ENCODE measurements at places on chromosomes 13 and 19. TPM values are rescaled to one million over a fixed set of nuclear protein-coding genes. Genes with fewer than 3 reads are reported as not detected.

Gene KIR3DL2
- 1.8 TPM for total RNA-seq

- peaks cover 49% of the 10 kb centered on the region for H3K4me1 ChIP-seq
- peak within 1 kb of the TSS; percentile 83 for H3K4me3 ChIP-seq
- peaks cover 5% of the 10 kb centered on the region for H3K36me3 ChIP-seq
- peak within 1 kb of the TSS; percentile 99 for H3K27ac ChIP-seq
- no peaks in the 10 kb centered on the region for H3K27me3 ChIP-seq
Observed at GRCh38 chr19:507286-508203, at the start of gene TPGS1. TPGS1 (plus strand) TSS chr19:507497; CDS start chr19:507507, 10 bp downstream.

GRCh38 chr13:73335944-73336343 lies 277.1 kb downstream of the KLF5 start:
- peaks cover 6% of the 10 kb centered on the region for H3K4me1 ChIP-seq
- no peak overlapping the region for H3K27ac ChIP-seq
- H3K4me3 ChIP-seq, result no peak overlapping the region
- H3K36me3 ChIP-seq, result no peaks in the 10 kb centered on the region
- no peaks in the 10 kb centered on the region for H3K27me3 ChIP-seq
- no peak for DNase-seq

DNA sequence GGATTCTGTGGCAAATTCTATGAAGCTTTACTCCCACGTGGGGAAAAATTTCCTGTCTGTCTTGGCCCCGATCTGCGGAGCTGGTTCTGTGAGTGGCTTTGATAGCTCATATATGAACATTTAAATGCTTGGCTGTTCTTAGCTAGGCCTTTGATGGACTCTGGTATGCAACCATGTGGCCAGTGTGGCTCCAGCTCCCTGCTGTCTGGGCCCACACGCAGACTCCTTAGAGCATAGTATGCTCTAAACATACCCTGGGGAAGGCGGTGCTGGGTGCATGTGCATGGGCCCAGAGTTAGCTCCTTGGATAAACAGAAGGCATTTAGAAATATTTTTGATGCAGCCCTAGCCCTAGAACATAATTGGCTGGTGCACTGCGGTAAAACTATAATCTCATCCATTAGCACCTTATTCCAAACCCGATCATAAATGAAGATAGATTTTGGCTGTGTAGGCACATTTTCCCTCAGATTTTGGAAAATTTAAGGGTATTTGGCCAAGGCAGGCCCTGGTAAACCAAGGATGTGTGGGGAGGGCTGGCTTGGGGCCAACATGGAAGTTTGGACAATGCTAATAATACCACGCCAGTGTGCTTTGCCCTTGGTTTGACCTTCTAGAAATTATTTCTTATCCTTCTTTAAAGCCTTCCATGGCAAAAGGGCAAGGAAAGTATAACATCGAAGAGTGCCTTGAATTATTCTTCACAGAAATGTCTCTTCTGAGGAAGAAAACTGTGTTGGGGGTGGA lies 153.5 kb downstream of the LMO7 start:
- no peak for DNase-seq
- H3K27me3 ChIP-seq, result no peaks in the 10 kb centered on the region
- no peak overlapping the region for H3K4me3 ChIP-seq
- no peaks in the 10 kb centered on the region for H3K36me3 ChIP-seq
- H3K27ac ChIP-seq, result no peak overlapping the region

Gene FFAR2
- total RNA-seq, result not detected

GRCh38 chr13:21998279-21998990 lies 327.6 kb downstream of the FGF9 start:
- H3K4me1 ChIP-seq, result no peaks in the 10 kb centered on the region
- no peaks in the 10 kb centered on the region for H3K27me3 ChIP-seq
- H3K4me3 ChIP-seq, result no peak overlapping the region
- H3K36me3 ChIP-seq, result no peaks in the 10 kb centered on the region
- H3K27ac ChIP-seq, result no peak overlapping the region

DNA sequence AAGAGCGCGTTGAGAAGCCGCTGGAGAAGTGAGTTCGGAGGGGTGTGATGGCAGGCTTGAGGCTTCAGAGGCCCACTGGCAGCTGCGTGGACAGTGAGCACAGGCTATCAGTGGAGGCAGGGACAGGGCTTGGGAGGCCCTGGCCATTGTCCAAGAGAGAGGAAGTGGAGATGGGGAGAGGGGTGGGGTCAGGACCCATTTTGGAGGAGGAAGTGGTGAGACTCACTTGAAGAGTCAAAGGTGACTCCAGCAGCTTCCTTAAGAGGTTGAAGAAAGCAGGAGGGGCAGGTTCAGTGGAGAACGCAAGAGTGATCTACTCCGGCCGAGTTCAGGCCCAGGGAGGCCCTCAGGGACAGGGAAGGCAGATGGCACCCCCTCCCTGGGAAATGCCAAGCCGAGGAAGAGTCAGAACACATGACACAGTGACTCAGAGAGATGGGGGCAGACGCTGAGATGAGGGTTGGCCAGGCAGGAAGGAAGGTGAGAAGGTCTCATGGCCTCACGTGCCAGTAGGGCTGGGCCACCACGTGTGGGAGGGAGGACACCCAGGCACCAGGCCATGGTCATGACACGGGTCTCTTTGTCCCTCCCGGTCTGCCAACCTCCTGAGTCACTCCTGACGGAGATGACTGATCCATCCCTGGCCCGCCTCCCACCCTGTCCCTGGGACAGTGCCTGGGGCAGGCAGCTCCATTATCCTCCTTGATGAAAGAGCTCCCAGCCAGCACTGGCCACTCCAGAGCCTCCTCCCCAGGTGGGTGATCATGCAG lies 10.1 kb upstream of the CD22 start:
- H3K36me3 ChIP-seq, result no peaks in the 10 kb centered on the region
- DNase-seq, result no peak
- H3K27me3 ChIP-seq, result peaks cover 9% of the 10 kb centered on the region
- peaks cover 7% of the 10 kb centered on the region for H3K4me1 ChIP-seq
- no peak overlapping the region for H3K27ac ChIP-seq
- H3K4me3 ChIP-seq, result no peak overlapping the region

DNA sequence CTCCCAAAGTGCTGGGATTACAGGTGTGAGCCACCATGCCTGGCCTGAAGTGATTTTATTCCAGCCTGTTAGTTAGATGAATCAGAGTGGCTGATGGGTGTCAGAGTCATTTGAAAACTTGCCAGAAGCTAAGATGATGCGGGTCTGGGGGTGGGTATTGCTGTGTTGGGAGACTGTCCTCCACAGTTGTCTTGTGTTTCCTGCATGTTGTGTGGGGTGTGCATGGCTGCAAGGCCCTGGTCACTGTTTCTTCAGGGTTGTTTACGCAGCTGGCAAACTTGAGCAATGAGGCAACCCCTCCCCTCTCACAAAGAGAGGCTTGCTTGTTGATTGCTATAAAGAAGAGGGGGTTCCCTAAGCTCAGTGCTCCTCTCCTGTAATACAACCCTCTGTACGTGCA lies 71.8 kb downstream of the TRPM4 start:
- no peak overlapping the region for H3K27ac ChIP-seq
- H3K4me1 ChIP-seq, result peaks cover 16% of the 10 kb centered on the region
- no peak for DNase-seq
- H3K4me3 ChIP-seq, result no peak overlapping the region
- H3K27me3 ChIP-seq, result peaks cover 27% of the 10 kb centered on the region

- H3K27me3 ChIP-seq, result no peaks in the 10 kb centered on the region
- no peaks in the 10 kb centered on the region for H3K4me1 ChIP-seq
- DNase-seq, result no peak
- no peak overlapping the region for H3K4me3 ChIP-seq
Observed at GRCh38 chr19:38152461-38153379, 71.3 kb downstream of the DPF1 start.
